Stimulated activated CD4-positive, alpha-beta T cell treated with anti-CD3 and anti-CD28 coated beads, Interleukin-2, amount 100 ng/mL, for 24 hours (primary cell): ENCODE measurements at places on chromosomes 13 and 19.

GRCh38 chr19:19160461-19161035, 9.5 kb downstream of the MEF2B start:
- no peak for DNase-seq

DNA sequence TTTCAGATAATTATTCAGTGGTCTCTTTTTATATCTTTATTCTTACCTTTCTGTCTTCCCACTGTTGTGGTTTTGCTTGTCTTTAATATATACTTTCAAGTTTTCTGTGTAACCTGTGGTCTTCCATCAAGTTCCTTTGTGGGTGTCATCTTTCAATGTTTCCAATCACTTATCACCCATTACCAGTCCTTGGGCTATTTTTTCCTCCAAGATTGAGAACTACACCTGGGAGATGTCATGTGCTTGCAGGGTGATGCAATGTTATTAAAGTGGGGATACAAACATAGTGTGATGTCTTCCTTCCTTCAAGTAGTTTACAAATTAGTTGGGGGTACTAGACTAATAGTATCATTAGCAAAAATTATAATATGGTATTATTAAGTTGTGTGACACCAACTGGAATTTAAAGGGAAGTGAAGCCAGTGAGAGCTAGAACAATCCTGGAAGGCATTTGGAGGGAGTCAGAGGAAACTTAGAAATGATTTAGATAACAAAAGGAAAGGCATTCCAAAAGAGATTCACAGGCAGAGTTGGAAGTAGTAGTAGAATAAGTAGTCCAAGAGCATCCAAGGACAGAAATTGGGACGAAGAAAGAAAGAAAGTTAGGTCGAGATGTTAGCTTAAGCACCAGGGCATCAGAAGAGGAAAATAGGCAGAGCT, 3.4 kb downstream of the FNDC3A start:
- no peak for DNase-seq

DNA sequence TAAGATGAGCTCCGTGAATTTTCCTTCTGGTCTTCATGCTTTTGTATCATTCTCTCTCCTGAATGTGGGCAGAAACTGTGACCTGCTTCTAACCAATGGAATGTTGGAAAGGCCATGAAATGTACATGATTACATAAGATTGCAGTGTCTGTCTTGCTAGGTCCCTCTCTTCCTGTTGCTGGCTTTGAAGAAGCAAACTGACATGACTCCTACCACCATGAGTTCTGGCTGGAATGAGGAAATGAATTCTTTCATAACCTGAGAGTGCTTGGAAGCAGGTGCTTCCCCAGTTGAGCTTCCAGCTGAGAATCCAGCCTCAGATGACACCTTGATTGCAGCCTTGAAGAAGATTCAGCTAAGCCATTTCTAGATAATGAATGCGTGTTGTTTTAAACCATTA, 275.0 kb upstream of the MIR17HG start:
- no peak for DNase-seq

DNA sequence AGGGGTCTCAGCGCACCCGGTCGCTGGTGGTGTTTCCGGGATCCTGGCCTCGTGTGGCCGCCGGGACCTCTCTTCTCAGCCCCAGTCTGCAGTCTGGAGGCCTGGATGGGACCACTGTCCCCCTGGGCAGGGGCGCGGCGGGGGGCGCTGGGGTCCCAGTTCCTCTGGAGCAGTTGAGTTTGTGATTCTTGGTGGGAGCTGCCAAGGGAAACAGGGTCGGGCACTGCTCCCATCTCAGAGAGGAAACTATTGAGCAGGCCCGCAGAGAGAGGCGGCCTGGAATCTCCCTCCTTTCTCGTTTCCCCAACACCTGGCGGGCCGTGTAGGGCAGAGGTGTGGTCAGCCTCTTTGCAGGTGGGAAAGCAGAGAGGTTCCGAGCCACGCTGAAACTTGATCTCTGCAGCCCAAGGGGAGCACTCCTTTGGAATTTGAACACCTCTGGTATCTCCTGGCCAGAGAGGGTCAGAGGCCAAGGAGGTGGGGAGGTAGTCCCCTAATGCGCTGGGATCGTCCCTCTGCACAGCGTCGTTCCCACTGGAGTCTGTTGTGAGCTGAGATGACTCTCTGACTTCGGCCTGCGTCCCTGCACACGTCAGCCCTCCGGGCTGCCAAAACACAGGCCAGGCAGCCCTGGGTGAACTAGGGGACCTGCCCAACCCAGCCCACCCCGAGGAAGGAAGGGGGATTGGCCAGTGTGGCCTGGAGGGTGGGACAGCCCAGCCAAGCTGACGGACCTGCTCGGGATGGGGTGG, 741 bp downstream of the PLEKHF1 start:
- no peak for DNase-seq

- no peak for DNase-seq
Observed at GRCh38 chr19:55068950-55069864, 6.3 kb upstream of the RDH13 start.

GRCh38 chr13:23571431-23571830, 1.2 kb downstream of the TNFRSF19 start:
- DNase-seq = no peak

- DNase-seq = no peak
Observed at GRCh38 chr13:110471833-110472162, 89.7 kb downstream of the RAB20 start.

DNA sequence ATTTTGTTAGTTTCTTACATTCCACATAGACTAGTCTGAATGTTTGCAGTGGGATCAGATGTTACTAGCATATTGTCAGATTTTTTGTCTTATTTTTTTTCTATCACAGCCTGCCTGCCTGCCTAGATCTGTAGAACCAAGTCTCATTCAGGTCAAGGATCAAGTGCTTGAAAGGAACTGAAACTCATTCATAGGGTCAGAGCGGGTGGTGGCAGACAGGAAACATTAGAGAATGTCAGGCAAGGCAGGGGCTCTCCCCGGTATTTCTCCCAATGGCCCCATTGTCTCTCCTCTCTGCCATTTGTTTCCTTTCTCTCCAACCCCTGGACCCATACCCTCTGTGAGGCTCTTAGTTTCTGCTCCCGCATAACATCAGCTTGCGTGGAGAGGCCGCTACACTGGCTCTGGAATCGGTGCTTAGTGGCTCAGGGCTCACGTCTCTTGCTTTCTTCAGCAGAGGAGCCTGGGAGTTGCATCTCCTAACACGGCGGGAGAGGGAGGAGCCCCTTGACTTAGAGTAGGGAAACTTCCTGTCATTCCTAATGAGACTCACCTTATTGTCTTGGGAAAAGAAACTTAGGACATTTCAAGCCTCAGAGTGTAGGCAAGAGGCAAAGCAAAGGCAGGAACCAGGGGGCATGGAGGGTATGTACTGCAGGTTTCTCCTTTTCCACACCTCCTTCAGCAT, 35.6 kb upstream of the SPATA13 start:
- DNase-seq = no peak

DNA sequence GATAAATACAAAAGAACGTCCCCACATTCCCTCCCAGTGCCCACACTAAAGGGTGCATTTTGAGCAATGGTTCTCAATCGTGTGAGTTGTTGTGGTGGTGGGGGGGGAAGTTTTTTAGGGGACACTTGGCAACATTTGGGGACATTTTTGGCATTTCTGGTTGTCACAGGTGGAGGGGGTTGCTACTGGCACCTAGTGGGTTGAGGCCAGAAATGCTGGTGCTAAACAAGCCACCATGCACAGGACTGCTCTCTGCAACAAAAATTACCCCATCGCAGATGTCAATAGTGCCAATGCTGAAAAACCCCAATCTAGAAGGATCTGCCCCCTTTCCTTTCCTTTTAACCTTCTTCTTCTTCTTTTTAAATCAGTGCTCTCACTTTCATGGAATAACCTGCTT, 453.3 kb downstream of the TSHZ3 start:
- no peak for DNase-seq

DNA sequence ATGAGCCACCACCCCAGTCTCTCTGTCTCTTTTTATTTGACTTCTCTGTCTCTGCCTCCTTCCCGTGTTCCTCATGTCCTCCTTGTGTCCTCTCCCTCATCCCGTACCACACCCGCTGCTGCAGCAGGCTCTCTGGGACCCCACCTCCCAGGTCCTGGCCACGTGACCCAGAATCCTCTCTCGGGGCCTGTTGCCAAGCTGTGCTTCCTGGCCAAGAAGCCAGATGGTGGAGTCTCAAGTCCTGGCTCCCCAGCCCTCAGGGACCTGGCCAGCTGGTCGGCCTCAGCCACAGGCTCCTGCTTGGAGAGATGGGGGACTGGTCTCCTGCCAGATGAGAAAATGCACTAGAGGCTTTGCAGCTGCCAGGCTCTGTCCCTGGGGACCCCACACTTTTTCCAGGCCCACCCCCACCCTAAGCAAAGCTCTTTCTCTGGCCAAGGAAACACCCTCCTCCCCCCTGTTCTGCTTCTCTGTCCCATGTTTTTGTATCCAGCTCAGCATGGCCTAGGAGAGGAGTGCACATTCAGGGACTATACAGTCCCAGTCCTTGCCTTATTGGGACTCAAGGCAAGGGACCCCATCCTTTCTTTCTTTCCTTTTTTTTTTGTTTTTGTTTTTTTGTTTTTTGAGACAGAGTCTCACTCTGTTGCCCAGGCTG, 34.3 kb upstream of the SHKBP1 start:
- DNase-seq = no peak

- no peak for DNase-seq
Observed at GRCh38 chr19:11256189-11256588, 6.1 kb downstream of the DOCK6 start.

GRCh38 chr19:43464134-43464775, 1.2 kb downstream of the LYPD3 start:
- peak; percentile 76 for DNase-seq

DNA sequence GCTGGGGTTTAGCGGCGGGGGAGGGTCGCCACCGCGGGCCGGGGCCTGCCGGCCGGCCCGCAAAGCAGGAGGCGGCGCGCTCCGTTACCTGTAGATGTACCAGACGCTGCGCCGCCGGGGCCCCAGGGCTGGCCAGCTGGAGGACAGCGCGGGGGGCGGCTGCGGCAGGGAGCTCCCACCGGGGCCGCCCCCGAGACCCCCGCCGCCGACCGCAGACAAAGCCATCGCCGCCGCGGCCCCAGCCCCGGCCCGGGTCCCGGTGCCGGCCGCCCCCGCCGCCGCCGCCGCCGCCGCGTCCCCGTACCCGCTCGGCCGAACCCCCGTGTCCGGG, 24.8 kb downstream of the SHANK1 start:
- DNase-seq = no peak

DNA sequence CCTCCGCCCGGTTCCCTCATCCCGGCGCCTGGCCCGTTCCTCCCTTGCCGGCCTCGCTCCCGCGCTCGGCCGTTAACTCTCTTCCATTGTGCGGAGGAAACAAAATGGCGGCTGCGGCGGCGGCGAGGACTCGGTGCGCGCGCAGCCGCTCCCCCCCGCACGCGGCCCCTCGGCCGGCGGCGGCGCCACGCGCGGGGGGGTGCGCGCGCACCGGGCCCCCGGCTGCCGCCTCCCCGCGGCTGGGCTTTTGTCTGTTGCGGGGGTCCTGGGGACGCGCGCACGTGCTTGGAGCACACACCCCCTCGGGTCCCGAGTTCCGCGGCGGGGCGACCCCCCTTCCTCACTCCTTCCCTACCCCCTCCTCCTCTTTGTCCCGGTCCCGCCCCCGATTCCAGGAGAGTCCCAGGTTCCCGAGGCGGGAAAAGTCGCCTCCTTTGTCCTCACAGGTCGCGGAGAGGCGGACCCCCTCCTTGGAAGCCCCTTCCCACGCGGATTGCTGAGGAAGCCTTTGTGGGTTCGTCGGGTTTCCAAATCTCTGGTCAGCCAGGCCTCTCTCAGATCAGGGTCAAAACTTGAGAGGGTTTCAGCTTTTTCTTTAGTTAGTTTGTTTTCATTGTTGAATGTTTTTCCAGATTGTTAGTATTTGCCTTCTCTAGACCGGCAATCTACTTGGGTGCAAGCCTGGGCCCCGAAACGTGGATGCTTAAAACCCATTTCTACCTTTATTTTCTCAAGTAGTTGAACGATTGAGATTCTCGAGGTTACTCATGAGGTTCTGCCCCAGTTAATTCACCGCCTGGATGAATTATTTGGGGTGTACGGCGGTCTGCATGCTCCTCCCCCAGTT, 687 bp downstream of the ILF3 start:
- DNase-seq = peak; percentile 71

- DNase-seq = peak; percentile 62
Observed at GRCh38 chr13:98476106-98476505, 100.8 kb downstream of the STK24 start.

- DNase-seq = no peak
Observed at GRCh38 chr13:42808341-42808940, 27.1 kb downstream of the FAM216B start.

DNA sequence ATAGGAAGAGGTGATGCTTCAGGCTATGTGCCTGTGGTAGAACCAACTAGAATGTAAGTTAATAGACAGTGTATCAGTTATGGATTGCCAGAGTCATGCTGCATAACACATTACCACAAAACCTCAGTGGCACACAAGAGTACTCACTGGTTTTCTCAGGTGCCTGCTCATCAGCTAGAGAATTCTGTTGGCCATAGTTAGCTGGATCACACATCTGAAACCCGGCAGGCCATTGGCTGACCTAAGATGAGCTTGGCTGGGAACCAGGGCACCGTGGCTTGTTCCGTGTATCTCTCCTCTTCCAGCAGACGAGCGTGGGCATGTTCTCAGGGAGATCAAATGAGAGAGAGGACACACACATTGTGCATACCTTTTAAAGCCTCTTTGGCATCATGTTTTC, 76.7 kb downstream of the TEX26 start:
- DNase-seq = no peak

- DNase-seq = peak; percentile 68
Observed at GRCh38 chr19:45443462-45444317, 20.0 kb upstream of the ERCC1 start.

DNA sequence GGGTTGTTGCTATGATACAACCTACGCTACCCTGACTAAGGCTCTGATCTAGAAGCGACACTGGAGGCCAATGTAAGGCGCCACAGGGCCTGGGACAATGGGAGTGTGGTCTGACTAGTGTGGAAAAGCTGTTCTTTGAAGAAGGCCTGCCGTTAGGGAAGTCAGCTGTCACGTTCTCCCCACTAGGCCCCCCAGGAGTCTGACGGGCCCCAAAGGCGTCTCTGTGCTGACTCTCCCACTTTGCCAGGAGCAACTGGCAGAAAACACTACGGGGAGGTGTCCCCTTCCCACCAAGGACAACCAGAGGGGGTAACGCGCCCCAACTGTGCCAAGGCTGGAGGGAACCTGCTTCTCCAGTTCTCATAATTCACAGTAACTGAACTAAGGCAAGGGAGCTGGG, 25.3 kb upstream of the EIF3G start:
- no peak for DNase-seq

DNA sequence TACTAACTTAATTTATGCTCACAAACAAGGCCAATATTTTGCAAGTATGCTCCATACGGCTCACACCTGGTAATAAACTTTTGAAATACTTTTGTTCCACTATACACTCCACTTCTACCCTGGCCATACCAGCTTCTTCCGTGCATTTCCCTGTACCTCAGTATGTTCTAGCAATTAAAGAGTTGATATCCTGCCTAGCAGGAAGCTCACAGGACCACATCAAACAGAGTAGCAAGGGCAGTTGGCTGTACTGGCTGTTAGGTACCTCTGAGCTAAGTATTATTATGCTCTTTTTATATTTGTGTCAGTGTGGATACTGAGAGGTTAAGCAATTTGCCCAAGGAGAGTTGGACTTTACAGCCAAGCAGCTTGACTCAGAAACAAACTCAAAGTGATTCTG, 257.7 kb downstream of the SLITRK6 start:
- no peak for DNase-seq

- DNase-seq = no peak
Observed at GRCh38 chr19:30174791-30175190, 197.4 kb upstream of the ZNF536 start.
